ENCODE measurements at places on chromosomes 7 and 10.
A peak's percentile ranks its signal among the peaks of the same experiment; 100 is the strongest.

DNA sequence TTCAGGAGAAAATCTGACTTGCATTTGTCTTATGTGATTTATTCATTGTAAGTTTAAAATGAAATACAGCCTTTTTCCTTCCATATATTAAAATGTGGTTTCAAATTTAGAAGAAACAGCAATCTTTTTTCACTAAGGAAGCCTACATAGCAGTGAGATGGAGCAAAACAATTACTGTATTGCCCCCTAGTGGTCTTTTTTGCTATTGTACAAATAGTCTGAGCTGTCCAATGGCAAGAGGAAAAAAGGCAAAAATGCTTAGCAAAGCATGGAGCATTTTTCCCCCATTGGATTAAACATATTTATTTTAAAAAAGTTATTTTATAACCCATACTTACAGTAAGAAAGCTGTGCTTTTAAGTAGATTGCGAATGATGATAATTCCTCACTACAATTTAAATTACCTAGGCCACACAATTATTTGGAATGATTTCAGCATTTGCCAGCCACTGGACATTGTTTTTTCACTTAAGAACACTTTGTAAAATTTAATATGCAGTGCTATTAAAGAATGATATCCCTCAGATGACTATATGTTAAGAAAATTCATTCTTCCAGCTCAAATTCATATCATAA lies 119.5 kb downstream of the CPED1 start:
- DNase-seq: no peak

DNA sequence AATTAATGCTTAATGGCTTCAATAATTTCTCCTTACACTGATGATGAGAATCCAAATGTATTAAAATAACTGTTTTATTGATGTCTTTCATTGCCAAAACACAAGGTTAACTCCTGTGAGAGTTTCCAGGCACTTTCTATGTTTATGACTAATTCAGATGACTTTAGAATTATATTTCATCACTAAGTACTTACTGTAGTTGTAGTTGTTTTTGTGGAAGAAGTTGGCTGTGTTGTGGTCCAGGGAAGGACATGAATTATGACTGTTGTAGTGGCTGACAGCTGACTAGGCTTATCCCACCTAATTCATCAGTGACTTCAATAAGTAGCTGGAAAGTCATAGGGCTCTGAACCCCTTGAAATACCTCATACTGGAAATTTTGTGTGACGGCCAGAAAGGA lies 254.8 kb downstream of the HGF start:
- no peak for DNase-seq

DNA sequence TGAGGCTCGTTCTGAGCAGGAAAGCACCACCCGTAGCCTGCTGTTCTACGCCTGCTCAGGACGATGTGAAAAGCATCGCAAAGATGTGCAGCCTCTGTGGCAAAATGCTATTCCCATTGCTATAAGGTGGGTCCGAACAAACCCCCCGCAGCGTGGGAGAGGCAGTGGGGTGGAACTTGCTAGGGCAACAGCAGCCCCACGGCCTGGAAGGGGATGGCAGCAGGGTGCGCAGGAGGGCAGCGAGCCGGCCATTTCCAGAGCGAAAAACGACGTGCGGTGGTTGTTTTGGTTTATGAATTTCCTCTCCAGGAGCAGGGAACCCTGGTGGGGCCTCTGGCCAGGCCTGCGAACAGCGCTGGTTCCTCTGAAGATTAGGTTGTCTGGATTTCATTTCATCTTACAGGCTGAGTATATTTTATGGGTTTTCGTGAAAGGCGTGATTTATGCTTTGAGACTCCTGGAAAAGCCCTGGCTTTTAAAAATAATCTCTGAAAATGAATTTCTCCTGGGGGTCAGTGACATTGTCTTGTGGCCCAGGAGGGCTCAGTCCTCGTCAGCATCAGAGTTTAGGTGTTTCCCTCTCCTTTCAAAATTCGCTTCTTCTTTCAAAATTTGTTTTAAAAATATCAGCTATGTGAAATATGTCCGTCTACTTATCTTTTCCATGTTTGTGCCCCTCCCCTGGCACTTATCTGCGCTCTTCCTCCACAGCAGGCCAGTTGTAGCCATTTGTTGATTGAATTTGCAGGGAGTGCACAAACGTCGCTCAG lies 42.3 kb upstream of the UBE3C start:
- no peak for DNase-seq

GRCh38 chr7:133117452-133117851 lies 35.6 kb upstream of the CHCHD3 start:
- no peak for DNase-seq

- no peak for DNase-seq
Observed at GRCh38 chr10:29089091-29089490, 199.8 kb upstream of the LYZL1 start.

GRCh38 chr7:129434675-129435318 lies 565 bp downstream of the STRIP2 start:
- DNase-seq: no peak

- no peak for DNase-seq
Observed at GRCh38 chr10:116787053-116787659, 44.8 kb upstream of the HSPA12A start.

DNA sequence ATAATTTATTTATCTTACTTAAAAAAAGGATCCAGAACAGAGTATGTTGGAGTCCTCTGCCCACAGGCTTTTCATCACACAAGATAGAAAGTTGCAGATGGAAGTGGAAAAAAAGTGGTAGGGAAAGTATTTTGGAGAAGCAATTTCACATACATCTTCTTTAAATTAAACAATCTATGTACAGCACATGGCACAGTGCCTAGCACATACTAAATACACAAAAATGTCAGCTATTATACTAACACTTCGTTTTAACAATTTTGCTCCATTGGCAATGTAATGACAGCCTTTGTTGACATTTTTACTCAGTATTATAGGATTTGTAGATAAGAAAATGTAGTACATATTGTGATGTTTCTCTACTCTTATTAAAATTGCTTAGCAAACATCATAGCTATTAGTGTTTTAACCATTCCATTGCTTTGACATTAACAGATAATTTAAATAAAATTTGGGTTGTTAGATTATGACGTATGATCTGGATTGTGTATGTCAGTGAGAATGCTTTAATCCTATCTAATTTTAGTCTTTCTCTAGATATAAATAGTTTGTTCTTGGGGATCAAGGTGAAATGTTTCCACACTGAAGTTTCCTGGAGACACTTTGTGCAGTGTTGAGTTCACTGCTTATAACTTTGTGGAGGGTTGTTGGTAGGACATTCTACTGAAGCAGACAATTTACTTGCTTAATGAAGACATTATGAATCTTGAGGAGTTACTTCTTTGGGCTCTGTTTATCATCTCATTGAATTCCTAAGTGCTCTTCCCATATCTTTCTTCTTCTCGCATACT lies 202.8 kb upstream of the DKK1 start:
- DNase-seq: no peak

- no peak for DNase-seq
Observed at GRCh38 chr10:94220717-94221116, 142.0 kb downstream of the NOC3L start.

DNA sequence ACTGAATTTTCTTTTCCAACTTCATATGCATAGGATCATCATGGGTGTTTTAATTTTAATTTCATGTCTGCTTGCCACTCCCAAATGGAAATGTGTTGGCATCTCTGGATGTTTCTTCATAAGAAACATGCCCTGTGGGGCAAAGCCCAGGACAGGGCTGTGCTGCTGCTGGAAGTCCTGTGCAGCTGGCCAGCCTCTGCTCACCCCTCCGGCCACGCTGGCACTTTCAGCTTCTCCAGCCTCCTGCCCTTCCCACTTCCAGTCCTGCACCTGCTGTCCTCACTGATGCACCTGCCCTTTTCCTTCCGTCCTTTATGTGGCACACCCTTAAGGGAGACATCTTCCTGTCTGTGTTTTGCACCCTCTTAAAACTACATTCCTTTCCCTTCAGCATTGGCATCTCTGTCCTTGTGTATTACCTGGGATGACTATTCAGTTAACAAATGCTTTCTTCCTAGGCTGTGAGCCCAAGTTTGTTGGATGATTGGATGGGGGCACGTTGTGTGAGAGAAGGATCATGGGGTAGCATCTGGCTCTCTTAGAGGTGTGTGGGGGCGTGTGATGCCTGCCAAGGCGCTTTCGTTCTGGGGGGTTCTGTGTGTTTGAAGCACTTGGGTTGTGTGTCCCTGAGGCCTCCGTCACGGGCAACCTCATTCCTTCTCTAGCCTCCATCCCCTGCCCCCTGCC lies 56.8 kb downstream of the TCF7L2 start:
- no peak for DNase-seq

GRCh38 chr7:21966271-21966670 lies 20.6 kb upstream of the CDCA7L start:
- no peak for DNase-seq

- peak; percentile 54 for DNase-seq
Observed at GRCh38 chr10:75014516-75015230, 96.8 kb upstream of the SAMD8 start.

DNA sequence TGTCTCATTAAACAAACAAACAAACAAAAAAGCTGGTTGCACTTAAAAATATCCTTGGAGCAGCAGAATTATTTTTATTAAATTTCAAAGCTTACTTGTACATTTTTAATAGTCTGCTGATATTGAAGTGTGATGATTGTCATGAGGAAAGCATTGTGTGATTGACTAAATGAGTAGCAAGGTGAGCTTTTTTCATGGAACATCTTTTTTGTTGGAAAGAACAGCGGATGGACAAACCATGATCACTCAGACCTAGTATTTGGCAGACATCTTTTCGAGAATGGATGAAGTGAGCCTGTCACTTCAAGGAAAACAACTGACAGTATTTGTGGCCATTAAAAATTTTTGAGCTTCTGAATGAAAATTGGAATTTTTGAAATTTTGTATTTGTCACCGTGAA lies 5.7 kb upstream of the CALML3 start:
- DNase-seq: no peak

GRCh38 chr7:94286111-94286510 lies 108.6 kb upstream of the COL1A2 start:
- no peak for DNase-seq

- no peak for DNase-seq
Observed at GRCh38 chr10:11853468-11853867, 30.3 kb downstream of the PROSER2 start.

DNA sequence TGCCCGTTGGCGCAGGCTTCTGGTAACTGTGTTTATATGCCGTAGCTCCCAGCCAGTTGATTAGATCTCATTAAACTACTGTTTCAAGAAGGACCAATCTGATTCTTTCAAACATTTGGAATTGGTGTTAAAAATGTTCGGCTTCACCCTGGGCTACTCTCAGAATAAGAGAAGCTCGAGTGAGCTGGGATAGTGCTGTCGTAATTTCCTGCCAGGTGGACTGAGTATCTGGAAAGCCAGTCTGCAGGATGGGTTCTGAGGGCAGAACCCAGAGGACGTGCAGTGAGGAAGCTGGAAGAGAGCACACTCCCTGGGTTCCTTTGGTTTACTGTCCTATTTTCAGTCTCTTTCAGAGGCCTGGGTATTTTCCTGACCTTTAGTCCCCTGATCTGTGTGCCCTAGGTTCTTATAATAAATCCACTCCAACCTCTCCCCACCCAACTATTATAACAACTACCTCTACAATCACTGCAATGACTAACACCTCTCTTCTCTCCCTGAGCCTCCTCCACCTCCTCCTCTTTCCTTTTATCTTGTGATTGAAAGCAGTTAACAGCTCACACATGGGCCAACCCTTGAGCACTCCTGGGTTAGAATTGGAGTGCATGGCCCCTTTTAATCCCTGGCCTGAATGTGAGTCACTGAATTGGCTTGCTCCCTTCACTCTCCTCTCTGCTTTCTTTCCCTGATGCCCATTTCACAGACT lies 63.0 kb downstream of the AOAH start:
- no peak for DNase-seq

DNA sequence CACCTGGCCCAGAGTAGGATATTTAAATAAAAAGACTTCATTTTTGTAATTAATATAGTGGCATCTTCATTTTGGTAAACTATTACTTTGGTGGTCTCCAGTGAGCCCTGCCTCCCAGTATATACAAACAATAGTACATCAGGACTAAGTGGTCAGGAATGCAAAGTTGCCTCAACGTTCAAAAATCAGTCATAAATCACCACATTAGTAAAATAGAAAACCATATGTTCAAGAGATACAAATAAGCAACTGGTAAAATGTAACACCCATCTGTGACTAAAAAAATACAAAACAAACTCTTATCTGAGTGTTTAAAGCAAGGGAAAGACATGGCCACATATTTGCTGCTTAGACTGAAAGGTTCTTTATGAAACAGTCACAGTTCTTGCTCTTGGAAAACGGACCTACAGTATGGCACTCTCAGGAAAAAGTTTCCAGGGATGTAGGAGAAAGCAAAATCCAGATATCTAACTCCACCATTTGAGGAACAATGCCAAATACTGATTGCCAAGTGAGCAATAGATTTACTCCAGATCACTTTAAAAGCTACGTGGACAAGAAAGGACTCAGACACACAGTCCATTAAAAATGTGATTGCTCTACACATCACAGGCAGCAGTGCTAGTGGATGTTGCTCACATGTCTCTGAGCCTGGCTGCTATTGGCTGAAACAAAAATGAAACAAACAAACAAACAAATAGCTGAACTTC lies 15.1 kb upstream of the RHOBTB1 start:
- no peak for DNase-seq

DNA sequence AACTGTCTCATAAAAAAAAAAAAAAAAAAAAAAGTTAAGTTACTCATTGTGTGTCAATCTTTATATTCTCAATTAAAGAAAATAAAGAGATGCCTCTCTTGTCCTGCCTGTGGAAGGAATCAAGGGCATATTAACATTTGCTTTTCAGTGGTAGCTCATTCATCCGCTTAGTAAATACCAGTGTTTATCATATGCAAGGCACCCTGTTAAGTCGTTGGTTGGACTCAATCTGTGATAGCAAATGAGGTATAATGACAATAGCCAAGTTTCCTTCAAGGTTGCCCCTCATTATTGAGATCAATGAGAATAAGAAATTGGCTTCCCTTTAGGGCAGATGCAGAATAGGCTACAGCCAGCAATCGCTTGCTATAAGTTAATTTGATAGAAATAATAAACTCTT lies 812.7 kb upstream of the COBL start:
- no peak for DNase-seq

DNA sequence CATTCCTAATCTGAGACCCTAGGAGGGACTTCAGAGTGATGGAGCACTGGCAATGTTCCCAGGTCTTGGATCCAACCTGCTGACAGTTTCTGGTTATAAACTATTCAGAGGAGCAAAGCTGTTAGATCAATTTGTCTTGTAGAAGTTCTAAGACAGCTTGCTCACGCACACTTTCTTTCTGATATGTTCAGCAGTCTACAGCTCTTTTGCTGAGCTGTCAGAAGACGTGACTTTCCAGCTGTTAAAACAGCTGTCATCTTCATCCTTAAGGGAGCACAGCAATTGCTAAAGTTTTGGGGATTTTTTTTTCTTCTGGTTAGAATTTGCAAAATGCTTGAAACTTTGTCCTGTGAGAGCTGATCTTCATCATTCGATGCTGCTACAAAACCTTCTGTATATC lies 823.1 kb downstream of the SORCS1 start:
- DNase-seq: no peak

DNA sequence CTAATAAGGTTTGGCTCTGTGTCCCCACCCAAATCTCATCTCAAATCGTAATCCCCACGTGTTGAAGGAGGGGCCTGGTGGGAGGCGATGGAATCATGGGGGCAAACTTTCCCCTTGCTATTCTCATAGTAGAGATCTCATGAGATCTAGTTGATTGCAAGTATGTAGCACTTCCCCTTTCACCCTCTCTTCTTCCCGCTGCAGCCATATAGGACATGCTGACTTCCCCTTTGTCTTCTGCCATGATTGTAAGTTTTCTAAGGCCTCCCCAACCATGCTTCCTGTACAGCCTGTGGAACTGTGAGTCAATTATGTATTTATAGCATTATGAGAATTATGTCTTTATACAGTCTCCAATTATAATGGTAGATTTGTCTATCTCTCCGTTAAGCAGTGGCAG lies 594.5 kb downstream of the ACTR3B start:
- DNase-seq: no peak

- DNase-seq: no peak
Observed at GRCh38 chr10:25061711-25062449, 45.5 kb downstream of the THNSL1 start.
